ENCODE measurements at places on chromosomes 16 and 17. TPM values are rescaled to one million over a fixed set of nuclear protein-coding genes. Genes with fewer than 3 reads are reported as not detected.

The KRT27 gene
- polyA plus RNA-seq, result not detected

The SGCA gene
- polyA plus RNA-seq, result 5.0 TPM

The CCL23 gene
- not detected for polyA plus RNA-seq

- no peak for DNase-seq
Observed at GRCh38 chr17:59361386-59361785, 29.9 kb downstream of the YPEL2 start.

GRCh38 chr17:17077861-17078732 is 35.8 kb downstream of the MPRIP start:
- DNase-seq, result peak; percentile 96

- no peak for DNase-seq
Observed at GRCh38 chr17:67139784-67140665, 95.7 kb downstream of the CACNG1 start.

- no peak for DNase-seq
Observed at GRCh38 chr16:13995194-13995593, 75.2 kb downstream of the ERCC4 start.

DNA sequence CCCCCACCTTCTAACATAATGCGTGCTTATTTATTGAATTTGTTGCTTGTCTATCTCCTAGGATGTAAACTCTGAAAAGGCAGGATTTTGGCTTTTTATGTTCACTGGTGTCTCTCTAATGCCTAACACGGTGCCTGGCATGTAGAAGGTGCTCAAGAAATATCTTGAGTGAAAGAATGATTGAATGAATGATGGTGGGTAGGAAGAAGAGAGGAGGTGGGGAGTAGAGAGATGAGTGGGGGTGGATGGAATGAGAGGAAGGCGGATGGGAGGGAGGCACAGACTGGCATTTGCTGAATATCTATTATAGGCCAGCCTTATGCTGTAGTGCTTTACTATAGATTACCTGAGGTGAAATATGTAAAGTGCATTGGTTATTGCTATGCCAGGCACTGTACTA is 2.3 kb downstream of the PRSS36 start:
- no peak for DNase-seq

Measured in small intestine (tissue), 16 donors.